ENCODE measurements at places on chromosomes 11 and 22.

GRCh38 chr22:24076091-24076867, 65.2 kb downstream of the CABIN1 start:
- peak; percentile 30 for DNase-seq

DNA sequence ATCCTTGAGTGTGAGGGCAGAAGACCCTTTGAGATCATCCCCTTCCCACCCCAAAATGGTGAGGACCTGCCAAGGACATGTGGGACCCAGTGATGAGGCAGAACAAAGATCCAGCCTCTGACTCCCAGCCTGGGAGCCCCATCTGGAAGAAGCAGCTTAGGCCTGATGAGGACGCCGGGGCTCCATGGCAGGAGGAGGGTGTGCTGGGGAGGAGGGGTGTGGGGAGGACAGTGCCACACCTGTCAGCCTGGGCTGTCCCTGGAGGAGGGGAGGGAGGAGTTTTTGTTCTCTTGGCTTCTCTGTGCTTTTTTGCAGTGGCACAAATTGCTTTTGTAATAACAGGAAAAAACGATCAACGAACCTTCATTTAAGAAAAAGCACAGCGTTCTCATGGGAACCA, 44.4 kb upstream of the DAGLA start:
- no peak for DNase-seq

DNA sequence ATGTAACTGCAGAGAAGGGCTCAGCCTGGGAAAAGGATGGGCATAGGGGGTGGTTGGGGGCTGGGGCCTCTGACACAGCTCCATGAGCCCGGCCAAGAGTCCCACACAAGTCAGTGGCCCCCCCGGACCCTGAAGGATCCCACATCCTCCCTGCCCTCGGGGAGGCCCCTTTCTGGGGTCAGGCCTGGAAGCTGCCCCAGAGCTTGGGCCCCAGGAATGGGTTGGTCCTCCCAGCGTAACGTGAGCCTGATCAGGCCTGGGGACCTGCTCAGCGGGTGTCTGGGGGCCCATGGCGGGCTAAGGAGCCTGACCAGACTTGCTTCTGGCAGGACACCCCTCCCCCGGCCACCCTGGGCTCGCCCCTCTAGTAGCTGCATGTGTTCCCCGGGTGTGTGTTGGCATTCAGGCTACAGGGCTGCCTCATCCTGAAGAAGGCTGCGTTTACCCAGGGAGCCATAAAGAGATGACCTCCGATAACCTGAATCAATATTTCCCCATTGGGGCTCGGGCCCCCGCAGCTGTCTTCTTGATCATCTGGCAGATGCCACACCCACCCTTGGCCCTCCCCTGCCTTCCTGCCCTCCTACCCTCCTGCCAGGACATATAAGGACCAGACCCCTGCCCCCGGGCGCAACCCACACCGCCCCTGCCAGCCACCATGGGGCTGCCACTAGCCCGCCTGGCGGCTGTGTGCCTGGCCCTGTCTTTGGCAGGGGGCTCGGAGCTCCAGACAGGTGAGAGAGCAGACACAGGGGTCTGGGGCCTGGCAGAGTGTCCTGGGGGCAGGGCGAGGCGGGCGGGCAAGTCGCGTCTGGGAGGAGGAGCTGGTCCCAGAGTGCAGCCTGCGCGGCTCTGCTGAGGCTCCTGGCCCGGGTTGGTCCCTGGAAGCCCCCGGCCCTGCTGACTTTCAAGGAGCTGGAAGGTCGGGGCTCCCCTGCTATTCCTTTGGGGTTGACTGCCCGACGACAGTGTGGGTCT, at the start of gene MUC2:
MUC2 (plus strand) TSS at position 631 of the 978 bp plus-strand sequence.
- no peak for DNase-seq

DNA sequence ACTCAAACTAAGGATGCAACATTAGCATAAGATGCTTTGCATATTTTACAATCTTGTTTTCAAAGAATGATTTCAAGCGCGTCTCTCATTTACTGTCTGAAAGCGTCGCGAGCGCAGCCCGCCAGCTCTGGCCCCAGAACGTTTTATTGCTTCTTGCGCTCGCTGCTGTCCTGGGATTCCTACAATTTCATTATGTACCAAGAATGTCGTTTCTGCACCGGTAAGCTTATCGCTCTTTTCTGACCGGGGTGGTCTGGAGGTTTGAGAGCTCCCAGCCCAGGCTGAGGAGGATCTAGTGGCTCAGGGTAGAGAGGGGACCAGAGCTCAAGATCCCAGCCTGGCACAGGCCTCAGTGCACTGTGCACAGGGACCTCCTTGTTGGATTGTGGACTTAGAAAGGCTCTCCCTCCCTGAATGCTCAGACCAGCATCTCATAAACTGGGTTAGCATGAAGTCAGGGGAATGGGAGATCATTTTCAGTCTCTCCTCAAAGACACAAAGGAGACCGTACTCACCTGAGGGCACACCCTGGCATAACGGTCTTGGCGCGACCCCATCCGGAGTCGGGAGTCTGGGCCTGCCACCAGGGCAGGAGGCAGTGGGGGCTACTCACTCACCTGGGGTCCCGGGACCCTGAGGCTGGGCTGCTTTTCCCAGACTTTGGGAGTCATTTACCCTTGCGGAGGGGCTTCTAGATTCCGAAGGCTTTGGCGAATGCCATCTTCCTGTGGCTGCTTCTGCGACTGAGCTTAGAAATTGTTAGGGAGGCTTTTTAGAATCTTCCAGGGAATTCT, 817.4 kb downstream of the BRD1 start:
- DNase-seq: no peak

DNA sequence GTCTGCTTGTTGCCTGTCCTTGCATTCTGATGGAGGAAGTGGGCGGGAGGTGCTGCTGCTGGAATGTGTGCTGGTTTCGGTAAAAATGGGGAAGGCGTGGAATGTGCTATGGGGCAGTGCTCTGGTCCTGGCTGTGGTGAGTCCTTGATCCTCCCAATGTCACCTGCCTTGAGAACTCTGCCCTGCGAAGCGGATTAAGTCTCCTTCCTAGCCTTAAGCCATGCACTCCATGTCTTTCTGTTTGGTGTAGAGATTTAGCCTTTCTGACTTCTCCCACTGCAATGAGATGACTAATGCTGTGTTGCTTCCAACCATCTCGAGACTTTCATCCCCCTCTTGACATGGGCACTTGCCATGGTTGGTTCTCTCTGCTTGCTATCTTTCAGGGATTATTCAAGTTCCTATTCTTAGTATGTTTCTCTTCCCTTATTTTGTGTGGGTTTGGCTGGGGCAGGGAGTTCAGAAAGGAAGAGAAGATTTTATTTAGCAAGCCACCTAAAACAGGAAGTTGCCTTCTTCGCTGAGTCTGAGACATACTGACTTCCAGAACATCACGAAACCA, 687.9 kb downstream of the NTM start:
- peak; percentile 68 for DNase-seq

GRCh38 chr11:64893194-64894069, 15.0 kb upstream of the EHD1 start:
- DNase-seq: no peak

DNA sequence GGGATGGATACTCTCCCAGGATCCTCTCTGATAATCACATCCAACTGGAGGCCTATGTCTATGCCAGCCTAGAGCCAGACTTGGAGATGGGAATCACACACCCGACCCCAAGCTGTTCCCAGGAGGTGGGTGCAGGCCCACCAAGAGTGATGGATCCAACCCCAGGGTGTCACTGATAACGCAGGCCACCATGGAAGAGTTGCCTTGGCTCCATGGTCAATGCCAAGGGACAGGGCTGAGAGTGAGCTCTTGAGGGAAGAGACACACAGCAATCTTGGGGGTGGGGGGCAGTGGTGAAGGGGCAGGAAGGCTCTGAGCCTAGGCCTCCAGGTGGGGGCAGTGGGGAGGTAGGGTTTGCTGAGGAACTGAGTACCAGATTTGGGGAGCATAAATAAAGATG, 16.9 kb downstream of the TUB start:
- no peak for DNase-seq

DNA sequence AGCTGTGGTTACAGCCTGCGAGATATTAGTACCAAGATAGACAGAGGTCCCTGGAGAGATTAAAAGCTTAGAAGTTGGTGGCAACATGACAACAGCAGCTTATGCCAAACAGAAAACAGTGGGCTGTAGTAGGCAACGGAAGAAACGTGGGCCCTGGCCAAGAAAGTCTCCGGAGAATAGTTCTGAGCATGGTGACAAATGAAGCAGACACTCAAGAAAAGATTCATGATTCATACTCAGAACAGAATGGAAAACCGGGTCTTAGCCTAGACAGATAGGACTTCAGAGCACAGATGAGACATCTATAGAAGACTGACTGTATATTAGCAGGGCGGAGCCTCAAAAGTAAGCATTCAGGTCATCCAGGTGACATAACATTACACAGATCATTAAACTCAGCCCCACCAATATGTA, 727.4 kb downstream of the ETS1 start:
- DNase-seq: peak; percentile 66

DNA sequence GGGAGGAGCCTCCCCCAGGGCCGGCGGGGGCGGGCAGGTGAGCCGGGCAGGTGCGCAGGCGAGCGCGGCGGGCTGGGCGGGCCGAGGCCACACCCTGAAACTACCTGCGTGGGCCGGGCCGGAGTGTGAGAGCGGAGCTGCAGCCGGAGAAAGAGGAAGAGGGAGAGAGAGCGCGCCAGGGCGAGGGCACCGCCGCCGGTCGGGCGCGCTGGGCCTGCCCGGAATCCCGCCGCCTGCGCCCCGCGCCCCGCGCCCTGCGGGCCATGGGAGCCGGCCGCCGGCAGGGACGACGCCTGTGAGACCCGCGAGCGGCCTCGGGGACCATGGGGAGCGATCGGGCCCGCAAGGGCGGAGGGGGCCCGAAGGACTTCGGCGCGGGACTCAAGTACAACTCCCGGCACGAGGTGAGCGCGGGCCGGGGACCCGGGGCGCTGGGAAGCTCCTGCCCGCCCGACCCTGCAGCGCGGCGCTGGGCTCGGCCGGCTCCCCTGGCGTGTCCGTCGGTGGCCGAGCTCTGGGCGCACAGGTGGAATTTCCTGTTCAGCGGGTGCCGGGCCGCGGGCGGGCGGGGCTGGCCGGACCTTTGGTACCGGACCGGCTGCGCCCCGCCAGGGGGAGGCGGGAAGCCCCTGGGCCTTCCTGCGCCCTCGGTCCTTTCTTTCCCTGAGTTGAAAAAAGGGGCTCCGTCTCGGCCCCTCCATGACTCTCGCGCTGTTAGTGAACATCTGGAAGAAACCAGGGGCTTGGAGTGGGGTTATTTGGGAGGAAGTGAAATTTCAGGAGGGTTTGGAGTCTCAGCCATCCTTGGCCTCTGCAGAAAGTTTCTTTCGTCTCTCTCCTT, at the start of gene ST14:
ST14 (plus strand) TSS at position 126 of the 841 bp plus-strand sequence; CDS start at position 324, 198 bp downstream.
- no peak for DNase-seq

GRCh38 chr22:39543095-39543494, 10.5 kb upstream of the RPS19BP1 start:
- DNase-seq: peak; percentile 29
